PC-3 (cell line): ENCODE measurements at places on chromosomes 2 and 18. TPM values are rescaled to one million over a fixed set of nuclear protein-coding genes. Genes with fewer than 3 reads are reported as not detected.

EFHD1 gene
- total RNA-seq, result 0.07 TPM in 1 of 2 replicates, not detected in the other

GRCh38 chr2:177909962-177910361 lies 162.6 kb downstream of the PDE11A start:
- DNase-seq, result peak; percentile 64

SPR gene
- total RNA-seq, result 69.4 and 88.6 TPM in 2 replicates

GRCh38 chr2:3774336-3774735 lies 71.0 kb downstream of the DCDC2C start:
- DNase-seq, result no peak

DNA sequence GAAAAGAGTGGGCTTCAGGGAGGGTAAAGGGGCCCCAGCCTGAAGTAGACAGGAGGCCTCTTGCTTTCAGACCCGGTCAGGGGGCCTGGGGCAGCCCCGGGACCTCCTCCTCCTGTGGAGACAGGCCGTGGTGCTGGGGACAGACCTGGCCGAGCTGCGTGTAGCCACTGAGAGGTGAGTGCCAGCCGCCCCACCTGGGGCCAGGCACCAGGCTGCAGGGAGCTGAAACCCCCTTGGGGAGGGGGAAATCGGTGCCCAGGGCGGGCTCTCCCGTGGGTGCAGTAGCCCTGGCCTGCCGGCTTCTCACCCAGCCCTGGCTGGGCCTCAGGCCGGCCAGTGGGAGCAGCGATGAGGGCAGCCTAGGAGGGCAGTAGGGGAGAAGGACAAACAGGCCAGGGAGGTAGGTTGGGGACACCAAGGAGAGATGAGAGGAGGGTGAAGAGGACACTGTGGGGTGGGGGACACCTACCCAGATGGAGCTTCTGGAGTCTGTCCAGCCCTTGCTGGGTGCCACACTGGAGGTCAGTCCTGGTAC lies 24.0 kb downstream of the CROCC2 start:
- DNase-seq, result no peak

IL1R1 gene
- 0.40 and 0.69 TPM in 2 replicates for total RNA-seq

GRCh38 chr2:165044505-165045303 lies 89.4 kb upstream of the SLC38A11 start:
- DNase-seq, result no peak

GRCh38 chr2:132754867-132755472 lies 85.0 kb upstream of the LYPD1 start:
- no peak for DNase-seq

GRCh38 chr18:61589724-61590065 lies 256.5 kb downstream of the CDH20 start:
- DNase-seq, result peak; percentile 21

RAB27B gene
- total RNA-seq, result 10.3 and 13.2 TPM in 2 replicates

- no peak for DNase-seq
These were observed 11.5 kb downstream of the TEX44 start for GRCh38 chr2:231604101-231604684.

DNA sequence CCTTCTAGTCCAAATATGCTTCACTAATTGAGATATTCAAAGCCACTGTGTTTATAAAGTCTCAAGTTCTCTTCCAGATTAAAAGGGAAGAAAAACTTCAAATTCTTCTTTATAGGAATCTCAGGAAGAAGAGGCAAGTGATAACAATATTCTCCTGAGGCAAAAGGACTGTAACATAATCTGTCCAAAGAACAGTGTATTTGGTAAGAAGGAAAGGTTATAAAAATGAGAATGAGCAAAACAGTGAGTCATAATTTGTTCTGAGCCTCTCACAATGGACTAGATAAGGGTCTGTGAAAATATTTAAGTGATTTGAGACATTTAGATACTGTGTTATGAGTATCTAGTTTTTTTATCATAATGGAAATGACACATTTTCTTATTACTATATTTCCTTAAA lies 44.3 kb downstream of the SNRPD1 start:
- DNase-seq, result peak; percentile 48

CRYGC gene
- not detected in 2 replicates for total RNA-seq

MYO1B gene
- 88.0 and 93.0 TPM in 2 replicates for total RNA-seq

DNA sequence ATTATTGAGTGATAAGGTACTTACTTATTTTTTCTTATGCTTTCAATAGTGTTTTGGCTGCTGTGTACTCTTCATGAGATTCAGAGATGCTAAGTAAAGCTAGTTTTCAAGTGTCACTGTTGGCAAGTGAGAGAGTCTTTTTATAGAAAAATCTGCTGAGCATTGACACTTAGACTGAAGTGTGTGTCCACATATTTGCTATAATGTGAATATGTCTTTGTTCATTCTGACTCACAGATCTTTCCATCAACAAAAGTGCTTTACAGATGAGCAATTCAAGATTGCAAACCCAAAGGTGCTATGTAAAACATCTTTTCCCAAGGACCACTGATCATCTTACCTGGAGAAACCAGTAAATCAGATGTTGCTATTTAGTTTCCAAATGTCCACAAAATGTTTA lies 410.6 kb upstream of the FIGN start:
- DNase-seq, result no peak

TUBA3D gene
- not detected in 2 replicates for total RNA-seq
